ENCODE measurements at places on chromosomes 13 and 19. TPM values are rescaled to one million over a fixed set of nuclear protein-coding genes. Genes with fewer than 3 reads are reported as not detected.

The NLRP12 gene
- 0.25 TPM for polyA plus RNA-seq

The SLITRK5 gene
- 1.9 TPM for polyA plus RNA-seq

The FPR1 gene
- 0.89 TPM for polyA plus RNA-seq

The CRX gene
- not detected for polyA plus RNA-seq

The IGSF23 gene
- polyA plus RNA-seq: 1.3 TPM

The SIGLEC7 gene
- polyA plus RNA-seq: 0.74 TPM

The NACC1 gene
- polyA plus RNA-seq: 23.9 TPM

The RDH8 gene
- not detected for polyA plus RNA-seq

The PNMA8C gene
- polyA plus RNA-seq: 0.64 TPM

The SLC10A2 gene
- polyA plus RNA-seq: 0.68 TPM

DNA sequence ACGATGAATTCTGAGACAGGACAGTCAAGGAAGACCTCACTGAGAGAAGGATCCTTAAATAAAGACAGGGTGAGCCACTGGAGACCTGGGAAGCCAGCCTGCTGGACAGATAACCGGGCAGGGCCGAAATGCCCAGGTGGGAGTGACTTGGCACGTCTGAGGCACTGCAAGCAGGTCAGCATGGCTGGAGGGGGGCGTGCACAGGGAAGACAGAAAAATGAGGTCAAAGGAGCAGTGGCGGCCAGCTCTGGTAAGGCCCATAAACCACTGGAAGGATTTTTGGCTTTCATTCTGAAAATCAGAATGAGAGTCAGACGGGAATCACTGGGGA lies 5.8 kb upstream of the ATP1A3 start:
- no peak for DNase-seq

DNA sequence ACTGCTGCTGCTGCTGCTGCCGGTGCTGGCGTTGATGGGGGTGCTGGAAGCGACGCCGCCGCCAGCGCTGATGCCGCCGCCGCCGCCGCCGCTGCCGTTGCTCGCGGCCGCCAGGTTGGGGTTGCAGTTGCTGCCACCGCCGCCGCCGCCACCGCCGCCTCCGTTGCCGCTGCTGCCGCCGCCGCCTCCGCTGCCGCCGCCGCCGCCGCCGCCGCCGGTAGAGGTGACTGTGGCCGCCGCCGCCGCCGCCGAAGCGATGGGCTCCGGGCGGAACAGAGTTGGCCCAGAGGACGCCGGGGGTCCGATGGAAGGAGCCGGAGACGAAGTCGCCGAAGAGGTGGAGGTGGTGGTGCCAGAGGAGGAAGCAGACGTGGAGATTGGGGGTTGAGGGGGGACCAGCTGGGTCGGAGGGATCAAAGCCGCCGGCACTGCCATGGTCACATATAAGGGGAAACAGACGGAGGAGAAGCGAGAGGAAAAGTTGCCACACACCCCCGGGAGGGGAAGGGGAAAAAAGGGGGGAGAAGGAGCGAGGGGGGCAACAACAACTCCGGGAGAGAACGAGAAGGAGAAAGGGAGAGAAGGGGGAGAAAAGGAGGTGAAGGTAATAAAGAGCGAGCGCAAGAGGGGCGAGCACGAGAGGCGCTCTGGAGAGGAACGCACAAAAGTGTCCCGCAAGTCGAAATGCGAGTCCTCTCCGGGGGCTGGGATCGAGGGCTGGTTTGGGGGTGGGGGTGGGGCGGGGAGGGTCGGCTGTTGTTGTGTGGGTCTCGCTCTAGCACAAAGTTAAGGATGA lies 471 bp downstream of the DACH1 start:
- no peak for DNase-seq

- no peak for DNase-seq
Observed at GRCh38 chr19:40623403-40624251, 22.5 kb downstream of the LTBP4 start.

- no peak for DNase-seq
Observed at GRCh38 chr13:45219938-45220375, 19.1 kb upstream of the KCTD4 start.

- no peak for DNase-seq
Observed at GRCh38 chr19:33343301-33343700, 30.2 kb upstream of the CEBPG start.

DNA sequence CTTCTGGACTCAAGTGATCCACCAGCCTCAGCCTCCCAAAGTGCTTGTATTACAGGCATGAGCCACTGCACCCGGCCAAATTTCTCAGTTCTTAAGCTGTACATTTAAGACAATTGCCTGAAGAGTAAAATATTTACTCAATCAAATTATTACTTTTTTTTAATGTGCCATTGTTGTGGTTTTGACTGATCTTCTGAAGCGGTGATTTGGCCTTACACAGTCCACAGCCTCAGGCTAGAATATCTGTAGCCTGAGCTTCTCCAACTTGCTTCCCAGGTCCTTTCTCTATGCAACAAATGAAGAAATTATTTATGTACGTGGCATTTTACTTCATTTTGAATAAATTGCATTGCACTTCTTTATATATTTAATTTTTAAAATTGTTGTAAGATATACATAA lies 281.3 kb downstream of the KLF5 start:
- no peak for DNase-seq

- no peak for DNase-seq
Observed at GRCh38 chr13:37326334-37326733, 220.9 kb upstream of the CSNK1A1L start.

- no peak for DNase-seq
Observed at GRCh38 chr19:13995878-13996765, 10.0 kb downstream of the RFX1 start.

DNA sequence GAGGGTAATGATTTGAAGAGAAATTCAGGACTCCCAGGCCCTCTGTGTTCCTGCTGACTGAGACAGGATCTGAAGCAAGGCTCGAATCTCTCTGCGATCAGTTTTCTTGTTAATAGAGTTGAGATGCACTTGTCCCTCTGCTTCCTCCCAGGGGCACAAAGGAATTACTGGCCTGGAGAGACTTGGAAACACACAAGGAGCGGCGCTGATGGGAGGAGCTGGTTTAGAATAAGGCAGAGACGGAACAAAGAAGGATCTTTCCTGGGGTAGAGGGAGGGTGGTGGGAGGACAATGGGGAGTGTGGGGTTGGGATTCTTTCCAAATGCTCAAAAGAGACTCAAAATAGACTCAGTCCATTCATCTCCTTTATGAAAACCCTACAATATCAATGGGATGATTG lies 719.1 kb downstream of the UQCRFS1 start:
- DNase-seq: no peak

DNA sequence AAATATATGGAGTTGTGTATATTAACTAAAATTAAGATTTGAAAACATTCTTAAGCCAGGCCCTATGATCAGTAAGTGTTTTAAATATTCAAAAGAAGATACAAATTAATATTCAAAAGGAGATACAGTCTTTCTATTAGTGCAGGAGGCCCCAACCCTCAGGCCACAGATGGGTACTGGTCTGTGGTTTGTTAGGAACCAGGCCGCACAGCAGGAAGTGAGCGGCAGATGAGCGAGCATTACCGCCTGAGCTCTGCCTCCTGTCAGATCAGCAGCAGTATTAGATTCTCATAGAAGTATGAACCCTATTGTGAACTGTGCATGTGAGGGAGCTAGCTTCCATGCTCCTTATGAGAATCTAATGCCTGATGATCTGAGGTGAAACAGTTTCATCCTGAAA lies 232.9 kb downstream of the FOXO1 start:
- no peak for DNase-seq

- no peak for DNase-seq
Observed at GRCh38 chr13:47853236-47853635, 147.8 kb downstream of the SUCLA2 start.

DNA sequence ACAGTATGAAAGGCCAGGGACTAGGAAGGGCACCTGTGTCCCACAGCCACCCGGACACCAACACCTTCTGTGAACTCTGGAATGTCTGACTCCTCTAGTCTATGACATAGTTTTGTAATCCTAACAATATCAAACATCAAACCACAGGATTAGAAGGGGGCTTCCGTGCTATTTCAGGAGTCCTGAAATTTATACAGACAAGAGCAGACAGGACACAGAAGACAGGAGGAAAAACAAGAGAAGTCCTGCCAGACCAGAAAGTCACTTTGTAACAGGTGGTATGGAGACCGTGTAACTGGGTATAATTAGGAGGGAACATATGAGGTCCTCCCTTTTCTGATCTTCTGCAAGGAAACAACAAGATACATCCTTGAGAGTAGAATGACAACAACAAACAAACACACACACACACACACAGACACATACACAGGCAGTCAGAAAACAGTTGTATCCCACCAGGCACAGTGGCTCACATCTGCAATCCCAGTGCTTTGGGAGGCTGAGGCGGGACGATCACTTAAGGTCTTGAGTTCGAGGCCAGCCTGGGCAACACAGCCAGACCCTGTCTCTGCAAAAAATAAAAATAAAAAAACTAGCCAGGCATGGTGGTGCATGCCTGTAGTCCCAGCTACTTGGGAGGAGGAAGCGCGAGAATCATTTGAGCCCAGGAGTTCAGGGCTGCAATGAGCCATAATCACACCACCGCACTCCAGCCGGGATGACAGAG lies 13.1 kb downstream of the INSR start:
- DNase-seq: no peak

DNA sequence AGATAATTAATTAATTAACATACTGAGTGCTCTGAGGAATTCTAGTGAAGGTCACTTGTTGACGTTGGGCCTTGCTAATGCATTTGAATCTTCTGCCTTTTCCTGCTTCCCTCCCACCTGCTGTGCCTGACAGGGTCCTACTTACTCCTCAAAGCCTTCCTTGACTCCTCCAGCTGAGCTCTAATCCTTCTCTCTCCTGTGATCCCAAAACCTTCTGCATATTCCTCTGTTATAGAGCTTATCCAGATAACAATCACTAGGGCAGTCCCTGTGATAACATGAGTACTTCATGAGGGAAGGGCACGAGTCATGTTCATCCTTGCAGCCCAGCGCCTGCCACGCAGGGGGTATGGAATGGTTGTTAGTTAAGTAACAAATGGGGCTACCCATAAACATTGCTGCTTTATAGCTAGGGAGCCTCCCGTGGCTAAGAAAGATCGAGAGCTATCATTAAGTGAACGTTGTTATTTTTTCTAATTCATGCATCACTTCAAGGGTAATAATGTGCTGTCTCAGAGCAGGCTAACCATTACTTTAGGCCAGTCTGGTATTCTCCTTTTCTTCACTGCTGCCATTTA lies 19.1 kb upstream of the SPATA13 start:
- DNase-seq: no peak

GRCh38 chr13:98083507-98083906 lies 59.4 kb upstream of the FARP1 start:
- no peak for DNase-seq

- DNase-seq: no peak
Observed at GRCh38 chr13:97781891-97782305, 171.6 kb upstream of the IPO5 start.

- no peak for DNase-seq
Observed at GRCh38 chr13:51620165-51620983, 36.1 kb downstream of the WDFY2 start.

DNA sequence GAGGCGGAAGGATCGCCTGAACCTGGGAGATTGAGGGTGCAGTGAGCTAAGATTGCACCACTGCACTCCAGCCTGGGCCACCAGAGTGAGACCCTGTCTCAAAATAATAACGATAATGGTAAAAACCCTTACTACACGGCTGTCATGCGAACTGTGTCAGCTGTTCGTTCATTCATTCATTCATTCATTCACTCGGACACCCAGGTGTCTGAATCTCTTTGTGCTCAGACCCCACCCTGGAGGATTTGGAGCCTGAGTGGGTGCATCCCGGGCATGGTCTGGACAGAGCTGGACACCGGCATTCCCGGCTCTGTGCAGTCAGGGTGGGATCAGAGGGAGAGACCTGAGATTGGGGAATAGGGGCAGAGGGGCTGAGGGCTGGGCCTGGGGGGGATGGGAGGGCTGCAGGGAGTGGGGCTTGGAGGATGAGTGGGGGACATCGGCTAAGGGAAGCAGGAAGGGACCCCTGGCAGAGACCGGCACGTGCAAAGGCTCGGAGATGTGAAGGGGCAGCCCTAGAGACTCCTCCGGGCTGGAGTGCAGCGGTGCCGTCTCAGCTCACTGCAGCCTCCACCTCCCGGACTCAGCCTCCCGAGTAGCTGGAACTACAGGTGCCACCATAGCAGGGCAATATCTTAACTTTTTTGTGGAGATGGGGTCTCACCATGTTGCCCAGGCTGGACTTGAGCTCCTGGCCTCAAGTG lies 31.6 kb upstream of the TCF3 start:
- no peak for DNase-seq

DNA sequence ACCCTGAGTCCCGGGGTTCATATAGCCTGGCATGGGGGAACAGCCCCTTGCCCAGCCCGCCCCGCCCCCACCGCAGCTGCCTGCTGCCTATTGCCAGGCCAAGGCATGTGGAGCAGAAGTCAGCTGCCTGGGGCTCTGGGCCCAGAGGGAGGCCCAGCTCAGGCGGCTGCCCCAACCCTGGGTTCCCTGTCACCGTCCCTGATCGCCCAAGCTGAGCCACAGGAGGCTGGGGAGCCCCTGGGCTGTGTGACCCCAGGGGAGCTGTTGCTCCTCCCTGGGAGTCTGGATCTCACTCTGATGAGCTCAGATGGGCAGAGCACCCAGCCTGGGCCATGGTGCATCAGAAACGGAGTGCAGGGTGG lies 1.4 kb downstream of the PLIN4 start:
- no peak for DNase-seq

- no peak for DNase-seq
Observed at GRCh38 chr19:18274219-18274780, at the start of gene IQCN. TSS of gene IQCN (minus strand) at chr19:18274452. CDS start at chr19:18269478, 4,974 bp downstream.

- DNase-seq: no peak
Observed at GRCh38 chr13:113155982-113156655, 2.3 kb upstream of the PROZ start.

- no peak for DNase-seq
Observed at GRCh38 chr19:14418856-14419105, 360 bp downstream of the DDX39A start.

DNA sequence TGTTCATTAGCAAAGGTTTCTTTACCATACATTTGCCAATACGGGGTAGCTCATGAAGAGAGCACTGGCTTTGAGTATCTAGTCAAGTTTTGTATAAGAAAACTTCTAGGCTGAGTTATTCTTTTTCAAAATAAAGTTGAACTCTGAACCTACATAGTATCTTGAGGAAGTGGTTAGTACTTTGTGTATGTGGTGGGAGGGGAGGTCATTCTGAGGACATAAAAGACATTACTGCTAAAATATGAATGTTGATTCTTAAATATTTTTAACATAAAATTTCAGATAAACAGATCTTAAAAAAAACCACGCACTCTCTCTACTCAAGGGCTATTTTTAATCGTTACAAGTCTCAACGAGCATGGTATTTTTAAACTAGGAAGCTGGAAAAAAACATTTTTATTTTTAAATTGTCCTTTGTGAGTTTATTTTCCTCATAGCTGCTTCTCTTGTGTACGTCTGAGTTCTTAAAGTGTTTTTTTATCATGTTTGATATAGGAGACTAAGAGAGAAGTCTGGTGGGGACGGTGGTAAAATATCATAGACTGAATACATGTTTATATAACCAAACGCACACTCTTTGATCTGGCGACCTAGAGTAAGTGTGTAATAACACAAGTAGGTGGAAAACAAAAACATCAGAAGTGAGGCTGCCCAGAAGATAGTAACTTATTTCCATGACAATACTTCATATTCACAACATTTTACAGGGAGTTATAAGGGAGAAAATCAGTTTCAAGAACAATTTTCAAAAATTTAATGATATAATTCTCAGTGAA lies 118.0 kb upstream of the POSTN start:
- DNase-seq: no peak
